ENCODE measurements at places on chromosomes 7 and 10.

- no peak overlapping the region for H3K27ac ChIP-seq
- no peaks in the 10 kb centered on the region for H3K27me3 ChIP-seq
- H3K4me3 ChIP-seq, result no peak overlapping the region
- DNase-seq, result no peak
These were observed 972.8 kb downstream of the ANKRD7 start for GRCh38 chr7:119197172-119197876.

GRCh38 chr7:12119620-12120303, 91.3 kb upstream of the TMEM106B start:
- no peak for DNase-seq
- no peaks in the 10 kb centered on the region for H3K4me1 ChIP-seq
- H3K4me3 ChIP-seq, result no peak overlapping the region

- H3K4me1 ChIP-seq, result no peaks in the 10 kb centered on the region
- no peak for DNase-seq
- no peaks in the 10 kb centered on the region for H3K36me3 ChIP-seq
- H3K4me3 ChIP-seq, result no peak overlapping the region
These were observed 27.7 kb downstream of the PSPH start for GRCh38 chr7:56023500-56023899.

DNA sequence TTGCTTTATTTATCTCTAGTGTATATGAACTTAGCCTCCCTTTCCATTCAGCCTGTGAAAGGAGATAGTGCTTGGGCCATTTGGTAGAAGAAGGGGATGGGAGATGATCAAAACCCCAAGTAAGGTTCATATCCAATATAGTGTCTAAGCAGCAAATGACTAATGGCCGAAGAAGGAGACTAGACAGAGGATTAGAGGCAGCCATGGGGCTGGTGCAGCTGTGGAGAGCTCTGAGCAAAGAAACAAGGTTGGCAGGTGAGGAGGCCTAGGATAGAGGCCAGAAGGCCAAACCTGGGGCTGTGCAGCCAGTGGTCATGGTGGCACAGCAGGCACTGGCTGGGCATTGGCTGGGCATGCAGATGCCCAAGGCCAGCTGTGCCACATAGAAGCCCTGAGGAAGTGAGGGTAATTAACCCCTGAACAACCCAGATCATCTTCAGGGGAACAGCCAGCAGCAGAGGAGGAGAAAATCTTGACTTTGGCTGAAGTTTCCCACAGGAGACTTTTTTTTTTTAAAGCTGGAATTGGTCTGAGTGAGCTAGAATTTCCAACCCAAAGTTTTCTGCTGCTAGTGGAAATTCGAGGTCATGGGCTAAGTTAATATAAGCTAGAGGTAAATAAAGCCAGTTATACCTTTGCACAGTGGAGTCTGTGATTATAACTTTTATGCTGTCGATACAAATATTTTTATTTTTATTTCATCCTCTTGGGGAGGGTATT, 10.3 kb upstream of the CPA1 start:
- H3K4me1 ChIP-seq, result no peaks in the 10 kb centered on the region
- no peaks in the 10 kb centered on the region for H3K27me3 ChIP-seq
- no peak overlapping the region for H3K4me3 ChIP-seq
- H3K27ac ChIP-seq, result no peak overlapping the region

GRCh38 chr10:17764142-17764541, 12.1 kb downstream of the TMEM236 start:
- DNase-seq, result no peak
- H3K4me3 ChIP-seq, result no peak overlapping the region
- H3K27me3 ChIP-seq, result no peaks in the 10 kb centered on the region
- H3K27ac ChIP-seq, result no peak overlapping the region
- no peaks in the 10 kb centered on the region for H3K36me3 ChIP-seq
- no peaks in the 10 kb centered on the region for H3K4me1 ChIP-seq

GRCh38 chr7:48130658-48131108, 40.6 kb upstream of the ABCA13 start:
- H3K4me1 ChIP-seq, result no peaks in the 10 kb centered on the region
- H3K4me3 ChIP-seq, result no peak overlapping the region
- H3K36me3 ChIP-seq, result no peaks in the 10 kb centered on the region
- H3K27me3 ChIP-seq, result peaks cover 5% of the 10 kb centered on the region
- H3K27ac ChIP-seq, result no peak overlapping the region
- DNase-seq, result no peak

GRCh38 chr7:18901351-18901750, 216.1 kb downstream of the TWIST1 start:
- H3K27ac ChIP-seq, result no peak overlapping the region
- H3K4me1 ChIP-seq, result no peaks in the 10 kb centered on the region
- no peak for DNase-seq
- no peak overlapping the region for H3K4me3 ChIP-seq
- no peaks in the 10 kb centered on the region for H3K27me3 ChIP-seq

DNA sequence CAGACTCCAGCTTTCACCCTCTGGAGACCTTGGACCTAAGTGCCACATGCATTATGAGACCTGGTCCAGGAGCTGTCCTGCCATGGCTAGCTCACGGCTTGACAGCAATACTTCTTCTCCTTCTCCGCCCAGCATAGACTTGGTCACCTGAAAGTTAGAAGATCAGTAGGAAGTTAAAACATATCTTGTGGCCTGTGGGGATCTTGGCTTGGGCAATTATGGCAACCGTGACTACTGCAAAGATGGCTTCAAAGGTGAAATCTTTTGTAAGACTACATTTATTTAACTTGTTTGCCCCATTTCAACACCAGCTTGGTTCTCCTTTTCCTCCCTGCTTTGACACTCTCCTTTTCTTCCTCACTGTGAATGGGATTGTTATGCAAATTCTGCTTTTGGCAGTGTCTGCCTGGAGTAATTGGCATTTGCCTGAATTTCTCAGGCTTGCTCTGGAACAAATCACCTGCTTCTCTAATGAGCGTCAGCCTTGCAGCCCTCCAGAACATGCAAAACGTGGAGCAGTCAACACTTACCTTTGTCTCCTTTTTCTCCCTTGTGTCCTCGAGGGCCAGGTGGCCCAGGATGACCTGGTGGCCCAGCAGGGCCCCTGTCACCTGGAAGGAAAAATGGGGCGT, 53.4 kb downstream of the COL17A1 start:
- H3K27ac ChIP-seq, result no peak overlapping the region
- no peak for DNase-seq
- no peaks in the 10 kb centered on the region for H3K4me1 ChIP-seq
- H3K27me3 ChIP-seq, result no peaks in the 10 kb centered on the region
- peaks cover 5% of the 10 kb centered on the region for H3K36me3 ChIP-seq

GRCh38 chr10:43960477-43960876, 311.8 kb upstream of the ZNF32 start:
- no peak for DNase-seq
- H3K36me3 ChIP-seq, result no peaks in the 10 kb centered on the region
- H3K4me1 ChIP-seq, result no peaks in the 10 kb centered on the region
- H3K27ac ChIP-seq, result no peak overlapping the region

DNA sequence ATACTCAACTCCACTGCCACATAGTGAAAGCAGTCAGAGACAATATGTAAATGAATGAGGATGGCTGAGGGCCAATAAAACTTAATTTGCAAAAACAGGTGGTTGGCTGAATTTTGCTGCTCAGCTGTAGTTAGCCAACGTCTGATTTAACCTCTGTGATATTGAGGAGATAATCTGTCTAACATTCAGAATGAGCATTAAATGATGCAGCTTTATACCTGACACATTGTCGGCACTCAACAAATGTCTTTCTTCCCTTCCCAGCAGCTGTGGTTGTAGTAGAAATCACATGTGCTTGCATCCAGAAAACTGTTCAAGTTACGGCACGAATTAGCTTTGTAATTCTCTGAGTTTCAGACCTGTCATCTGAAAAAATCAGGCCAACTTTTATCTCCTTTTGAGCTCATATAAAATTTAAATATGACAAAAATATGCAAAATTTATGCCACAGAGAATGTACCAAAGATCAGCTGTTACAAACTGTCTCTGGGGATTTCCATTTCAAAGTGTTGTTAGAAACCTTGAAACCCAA, 1239.7 kb downstream of the GATA3 start:
- no peaks in the 10 kb centered on the region for H3K36me3 ChIP-seq
- DNase-seq, result no peak
- no peaks in the 10 kb centered on the region for H3K4me1 ChIP-seq
- H3K4me3 ChIP-seq, result no peak overlapping the region
- no peaks in the 10 kb centered on the region for H3K27me3 ChIP-seq
- no peak overlapping the region for H3K27ac ChIP-seq

GRCh38 chr10:103991393-103992128, 24.6 kb downstream of the SLK start:
- no peak overlapping the region for H3K4me3 ChIP-seq
- peaks cover under 1% of the 10 kb centered on the region for H3K4me1 ChIP-seq
- H3K27me3 ChIP-seq, result no peaks in the 10 kb centered on the region
- DNase-seq, result no peak
- peaks cover 10% of the 10 kb centered on the region for H3K36me3 ChIP-seq

DNA sequence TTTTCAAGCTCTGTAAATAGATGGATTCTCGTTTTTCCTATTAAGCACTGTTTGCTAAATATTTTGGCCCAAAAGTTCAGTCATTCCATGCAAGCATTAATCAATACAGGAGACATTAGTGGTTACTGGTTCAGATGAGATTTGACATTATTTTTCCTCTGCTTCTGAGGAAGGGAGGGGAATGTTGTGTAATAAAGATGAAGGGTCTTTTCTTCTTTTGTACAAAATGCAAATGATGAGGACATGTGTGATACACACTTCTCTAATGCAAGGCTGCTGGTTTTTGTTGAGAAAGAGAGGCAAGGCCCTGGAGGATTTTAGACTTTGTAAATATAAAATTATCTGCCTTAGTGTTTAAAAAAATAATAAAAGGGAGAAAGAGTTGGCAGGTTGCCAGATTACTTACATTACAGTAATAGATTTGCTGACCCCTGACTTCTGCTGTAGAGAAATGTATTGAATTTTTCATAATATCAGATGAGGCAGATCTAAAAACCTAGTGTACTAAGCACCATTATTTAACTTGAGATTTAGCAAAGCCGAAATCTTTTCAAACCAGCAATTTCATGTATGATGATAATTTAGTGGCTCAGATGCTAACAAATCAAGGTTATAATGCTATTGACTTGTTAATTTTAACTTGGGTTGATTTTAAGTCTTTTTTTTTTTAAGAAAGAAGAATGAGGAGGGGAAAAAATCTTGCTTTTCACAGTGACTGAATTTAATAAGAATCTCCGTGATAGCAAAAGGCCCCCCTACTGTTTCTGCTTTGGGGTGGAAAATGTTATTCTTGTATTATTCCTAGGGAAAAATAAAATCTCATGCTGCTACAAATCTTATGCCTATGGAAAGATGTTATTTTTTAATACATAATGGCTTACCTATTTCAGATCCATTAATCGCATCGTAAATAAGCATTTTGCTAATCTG, 180.1 kb downstream of the ARID5B start:
- H3K27ac ChIP-seq, result peak overlapping the region; percentile 59
- peaks cover 25% of the 10 kb centered on the region for H3K36me3 ChIP-seq
- H3K4me1 ChIP-seq, result peaks cover 28% of the 10 kb centered on the region
- no peak overlapping the region for H3K4me3 ChIP-seq

- no peaks in the 10 kb centered on the region for H3K27me3 ChIP-seq
- H3K4me3 ChIP-seq, result no peak overlapping the region
- no peaks in the 10 kb centered on the region for H3K4me1 ChIP-seq
- no peak overlapping the region for H3K27ac ChIP-seq
These were observed 78.0 kb downstream of the UBE2H start for GRCh38 chr7:129874722-129875121.

DNA sequence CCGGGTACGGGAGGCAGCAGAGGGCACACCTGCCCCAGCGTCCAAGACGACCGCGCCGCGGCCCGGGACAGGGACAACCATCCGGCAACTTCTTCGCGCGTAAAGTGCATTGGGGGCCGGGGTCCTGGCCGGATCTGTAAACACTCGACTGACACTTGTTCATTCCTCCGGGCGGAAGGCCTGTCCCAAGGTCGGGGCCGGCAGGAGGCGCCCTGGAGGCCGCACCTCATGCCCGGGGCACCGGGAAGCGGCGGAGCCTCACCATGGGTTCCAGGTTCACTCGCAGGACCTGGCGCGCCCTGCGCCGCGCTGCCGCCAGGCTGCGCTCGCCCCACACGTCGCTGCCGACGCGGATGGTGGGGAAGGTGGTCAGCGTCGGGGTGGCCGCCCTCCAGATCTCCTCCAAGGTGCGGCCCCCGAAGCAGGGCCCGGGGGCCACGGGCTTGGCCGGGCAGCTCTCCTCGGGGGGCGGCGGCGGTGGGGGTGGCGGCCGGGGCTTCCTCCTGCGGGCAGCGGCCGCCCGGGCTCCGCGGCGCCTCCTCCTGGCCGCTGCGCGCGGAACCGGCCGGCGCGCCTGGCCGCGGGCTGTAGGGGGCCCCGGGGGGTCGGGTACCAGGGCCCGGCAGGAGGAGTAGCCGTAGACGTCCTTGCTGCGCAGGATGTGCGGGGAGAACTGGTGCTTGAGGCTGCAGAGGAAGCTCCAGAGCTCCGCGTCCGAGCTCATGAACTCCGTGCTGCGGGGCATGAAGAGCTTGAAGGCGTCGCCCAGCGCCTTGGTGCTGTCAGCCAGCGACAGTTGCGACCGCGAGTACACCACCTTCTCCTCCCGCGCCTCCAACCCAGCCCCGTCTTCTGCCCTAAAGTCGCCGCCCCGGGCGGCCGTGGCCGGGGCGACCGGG, 746 bp downstream of the CCDC71L start:
- no peaks in the 10 kb centered on the region for H3K27me3 ChIP-seq
- peak overlapping the region; percentile 72 for H3K27ac ChIP-seq
- DNase-seq, result peak; percentile 45
- H3K36me3 ChIP-seq, result no peaks in the 10 kb centered on the region
- peak overlapping the region; percentile 65 for H3K4me3 ChIP-seq

- H3K36me3 ChIP-seq, result no peaks in the 10 kb centered on the region
- DNase-seq, result no peak
- H3K4me1 ChIP-seq, result no peaks in the 10 kb centered on the region
- no peak overlapping the region for H3K27ac ChIP-seq
These were observed 984.1 kb downstream of the LRMDA start for GRCh38 chr10:76415554-76415953.

- no peak for DNase-seq
- H3K36me3 ChIP-seq, result no peaks in the 10 kb centered on the region
- no peak overlapping the region for H3K4me3 ChIP-seq
These were observed 57.7 kb upstream of the RHOBTB1 start for GRCh38 chr10:61001731-61002122.

DNA sequence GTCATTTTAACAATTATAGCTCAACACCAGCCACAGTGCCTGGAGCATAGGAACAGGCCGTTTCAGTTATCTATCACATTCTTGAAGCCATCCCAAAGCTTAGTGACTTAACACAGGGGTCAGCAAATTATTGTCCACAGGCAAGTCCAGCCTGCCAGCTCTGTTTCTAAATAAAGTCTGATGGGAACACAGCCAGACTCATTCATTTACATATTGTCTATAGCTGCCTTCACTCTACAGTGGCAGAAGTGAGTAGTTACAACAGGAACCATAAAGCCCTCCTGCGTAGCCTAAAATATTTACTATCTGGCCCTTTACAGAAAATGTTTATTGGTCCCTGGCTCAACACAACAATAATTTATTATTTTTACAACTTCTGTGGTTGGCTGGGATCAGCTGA, 407.5 kb upstream of the AUTS2 start:
- H3K4me3 ChIP-seq, result no peak overlapping the region
- no peak overlapping the region for H3K27ac ChIP-seq
- no peaks in the 10 kb centered on the region for H3K27me3 ChIP-seq
- no peaks in the 10 kb centered on the region for H3K36me3 ChIP-seq
- no peaks in the 10 kb centered on the region for H3K4me1 ChIP-seq
